ENCODE measurements at places on chromosomes 16 and 17.

DNA sequence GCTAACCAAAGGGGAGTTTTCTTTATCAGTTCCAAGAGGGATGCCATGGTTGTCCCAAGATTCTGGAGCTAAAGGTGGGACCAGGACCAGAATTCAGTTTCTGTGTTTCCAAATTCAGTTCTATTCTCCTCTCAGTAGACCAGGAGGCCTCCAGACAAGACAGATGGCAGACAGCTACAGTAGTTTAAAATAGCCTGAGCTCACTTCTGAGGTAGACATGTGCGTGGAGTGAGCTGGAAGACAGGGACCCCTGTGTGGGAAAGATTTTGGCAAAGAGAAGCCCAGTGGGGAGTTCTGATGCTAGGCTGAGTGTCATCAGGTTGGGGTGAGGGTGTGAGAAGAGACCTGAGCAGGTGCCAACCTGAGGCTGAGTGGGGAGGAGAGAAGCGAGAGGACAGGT is 95.4 kb downstream of the PRKCB start:
- DNase-seq: no peak

DNA sequence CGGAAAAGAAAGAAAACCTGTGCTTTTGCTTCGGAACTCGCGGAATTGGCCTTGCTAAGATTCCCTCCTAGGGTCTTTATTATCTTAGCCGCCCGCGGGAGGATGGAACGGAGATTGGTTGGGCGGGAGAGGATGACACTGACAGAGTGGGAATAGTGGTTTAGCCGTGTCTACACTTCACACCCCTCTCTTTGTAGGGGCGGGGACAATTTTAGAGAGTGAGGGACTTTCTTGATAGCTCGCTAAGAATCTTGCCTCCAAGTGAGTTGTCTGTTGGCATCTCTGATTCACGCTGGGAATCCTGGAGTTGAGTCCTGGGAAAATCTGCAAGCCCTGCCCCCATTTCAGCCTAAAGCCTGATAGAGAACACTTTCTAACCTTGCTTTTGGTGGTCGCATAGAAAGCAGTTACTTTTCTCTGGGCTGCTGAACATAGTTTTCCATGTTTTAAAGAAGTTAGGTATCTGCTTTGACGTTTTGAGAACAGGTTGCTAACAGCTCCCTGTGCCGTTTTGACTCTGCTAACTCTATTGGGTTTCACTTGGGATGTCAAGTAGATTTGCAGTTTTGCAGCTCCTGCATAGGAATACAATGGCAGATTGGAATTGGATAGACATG is 697 bp downstream of the NOL11 start:
- DNase-seq: peak; percentile 41

- no peak for DNase-seq
These were observed 29.9 kb downstream of the CLUH start for GRCh38 chr17:2681650-2682049.

- peak; percentile 71 for DNase-seq
These were observed 48.7 kb downstream of the GPRC5B start for GRCh38 chr16:19835968-19836421.

DNA sequence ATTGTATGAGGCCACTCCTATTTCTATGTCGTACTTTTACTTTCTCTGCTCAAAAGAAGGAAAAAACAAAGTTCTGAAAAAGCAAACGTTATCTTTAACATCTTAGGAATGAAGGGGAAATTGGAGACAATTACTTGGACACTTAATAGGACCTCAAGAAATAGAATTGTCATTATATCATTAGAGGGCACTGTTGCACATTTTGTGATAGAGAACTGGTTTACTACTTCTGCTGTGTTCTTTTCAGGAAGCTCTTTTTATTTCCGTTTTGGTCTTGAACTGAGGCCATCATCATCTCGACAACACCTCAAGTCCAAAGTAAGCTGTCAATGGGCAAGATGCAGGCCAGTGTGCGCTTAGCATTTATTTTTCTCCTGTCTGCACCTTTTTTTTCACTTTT is 14.6 kb downstream of the COG4 start:
- DNase-seq: no peak

DNA sequence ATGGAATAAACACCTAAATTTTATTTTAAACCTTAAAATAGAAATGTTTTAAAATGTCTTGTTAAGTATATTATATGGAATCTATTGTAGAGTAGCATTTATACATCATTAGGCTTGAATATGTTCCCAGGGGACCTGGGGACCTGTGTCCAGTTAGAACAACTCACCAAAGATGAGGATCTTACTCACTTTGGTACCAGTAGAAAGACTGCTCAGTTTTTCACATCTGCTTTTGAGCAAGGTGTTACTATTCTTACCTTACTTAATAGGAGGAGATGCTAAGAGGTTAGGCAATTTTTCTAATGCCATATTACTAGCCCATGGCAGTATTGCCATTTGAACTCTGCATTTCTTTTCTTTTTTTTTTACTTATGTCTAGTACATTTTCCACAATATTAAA is 14.7 kb downstream of the STXBP4 start:
- no peak for DNase-seq

DNA sequence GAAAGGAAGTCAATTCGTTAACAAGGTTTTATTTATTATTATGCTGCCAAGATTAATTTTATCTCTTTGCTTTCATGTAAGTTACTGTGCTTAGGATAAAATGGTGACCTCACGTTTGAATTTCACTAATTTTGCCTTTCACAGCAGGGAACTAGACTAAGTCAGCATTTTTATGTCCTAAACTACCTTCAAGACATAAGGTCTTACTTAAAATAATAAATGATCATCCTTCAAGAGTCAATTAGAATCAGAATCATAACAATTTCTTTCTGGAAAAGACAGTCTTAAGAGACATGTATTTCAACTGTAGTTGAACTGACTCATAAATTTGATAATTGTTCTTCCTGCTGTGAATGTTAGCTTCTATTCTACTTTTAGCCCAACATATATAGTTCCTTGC is 893.8 kb downstream of the KCNJ2 start:
- DNase-seq: no peak

DNA sequence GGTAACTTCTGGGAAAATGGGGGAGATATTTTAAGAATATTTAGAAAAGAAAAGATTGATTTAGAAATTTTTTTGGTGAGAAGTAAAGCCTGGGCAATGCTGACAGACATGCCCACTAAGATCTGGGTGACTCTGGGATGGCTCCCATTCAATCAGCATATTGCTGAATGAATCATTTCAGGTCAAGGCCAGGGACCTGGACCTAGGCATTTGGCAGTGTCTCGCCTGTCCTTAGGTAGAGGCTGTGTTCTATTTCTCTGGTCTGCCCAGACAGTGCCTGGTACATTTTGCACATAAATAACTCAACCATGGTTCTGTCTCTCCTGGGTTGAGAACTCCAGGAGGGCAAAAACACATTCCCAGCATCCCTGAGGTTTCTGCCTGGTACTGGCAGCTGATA is 39.9 kb downstream of the SMPD3 start:
- DNase-seq: no peak

DNA sequence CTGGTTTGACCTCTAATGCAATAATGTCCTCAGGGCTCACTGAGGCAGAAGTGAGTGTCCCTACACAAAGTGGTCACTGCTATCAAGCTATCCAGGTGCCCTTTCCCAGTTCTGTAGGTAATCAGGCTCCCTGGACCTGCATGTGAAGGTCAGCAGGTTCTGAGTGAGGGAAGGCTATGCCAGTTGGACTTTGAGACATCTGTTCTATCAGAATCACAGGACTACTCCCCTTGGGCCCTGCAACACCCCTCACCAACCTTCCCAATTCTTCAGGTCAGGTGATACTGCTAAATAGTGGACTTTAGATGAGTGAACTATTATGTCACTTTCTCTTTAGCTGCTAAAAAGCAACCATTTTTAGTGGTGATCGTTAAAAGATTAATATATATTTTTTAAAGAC is 37.6 kb downstream of the ZZEF1 start:
- no peak for DNase-seq

DNA sequence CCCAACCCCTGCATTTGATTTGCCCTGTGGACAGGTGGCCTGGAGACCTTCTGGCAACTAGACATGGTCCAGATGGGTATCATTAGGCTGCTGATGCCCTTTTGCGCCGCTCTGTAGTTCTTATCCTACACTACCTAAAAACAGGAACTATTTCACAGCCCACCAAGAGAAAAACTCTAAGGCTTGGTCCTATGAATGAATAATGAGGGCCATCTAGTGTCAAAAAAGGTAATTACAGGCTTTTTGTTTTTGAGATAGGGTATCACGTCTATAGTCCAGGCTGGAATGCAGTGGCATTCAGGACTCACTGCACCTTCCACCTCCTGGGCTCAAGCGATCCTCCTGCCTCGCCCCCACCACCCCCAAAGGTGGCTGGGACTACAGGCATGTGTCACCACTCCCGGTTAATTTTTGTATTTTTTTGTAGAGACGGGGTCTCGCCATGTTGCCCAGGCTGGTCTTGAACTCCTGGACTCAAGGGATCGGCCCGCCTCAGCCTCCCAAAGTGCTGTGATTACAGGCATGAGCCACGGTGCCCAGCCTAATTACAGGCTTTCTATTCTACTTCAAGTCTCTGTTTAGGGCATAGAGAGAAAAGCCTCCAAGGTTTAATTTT is 20.9 kb downstream of the COIL start:
- DNase-seq: peak; percentile 53

DNA sequence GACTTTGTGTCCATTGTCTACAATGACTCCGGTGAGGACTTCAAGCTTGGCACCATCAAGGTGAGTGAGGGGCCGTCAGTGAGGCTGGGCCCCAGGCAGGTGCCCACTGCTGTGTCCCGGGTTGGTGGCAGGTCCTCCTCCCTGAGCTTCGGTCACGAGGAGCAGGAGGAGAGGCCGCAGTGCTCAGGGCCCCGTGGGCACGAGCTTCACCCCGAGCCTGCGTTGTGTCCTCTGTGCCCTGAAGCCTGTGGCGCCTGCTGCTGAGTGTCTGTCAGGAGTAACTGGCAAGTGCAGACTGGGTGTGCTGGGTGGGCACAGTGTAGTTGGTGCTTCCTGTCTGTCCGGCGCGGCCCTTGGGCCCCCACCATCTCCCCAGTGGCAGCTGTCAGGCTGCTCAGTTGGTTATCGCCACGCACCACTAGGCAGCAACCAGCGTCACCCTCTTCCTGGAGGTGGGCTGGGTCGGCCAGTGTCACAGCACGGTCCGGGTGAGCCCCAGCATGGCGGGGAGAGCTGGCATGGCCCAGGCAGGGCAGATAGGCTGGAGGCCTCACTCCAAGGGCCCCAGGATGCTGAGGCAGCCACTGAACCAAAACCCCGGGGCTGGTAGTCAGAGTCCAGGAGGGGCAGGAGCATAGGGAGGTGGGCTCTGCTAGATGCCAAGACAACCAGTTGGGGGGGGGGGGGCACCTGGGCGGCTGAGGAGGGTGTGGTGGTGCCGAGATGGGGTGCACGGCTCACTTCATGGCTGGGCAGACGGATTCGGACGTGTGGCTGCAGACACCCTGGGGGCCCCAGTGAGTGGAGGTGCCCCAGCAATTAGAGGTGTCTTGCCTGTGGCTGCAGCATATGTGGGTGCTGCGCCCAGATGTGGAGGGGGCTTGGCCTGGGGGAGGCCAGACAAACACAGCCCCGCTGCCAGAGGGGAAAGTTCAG is 39.3 kb downstream of the TSC2 start:
- no peak for DNase-seq

- peak; percentile 78 for DNase-seq
These were observed 262.6 kb downstream of the PRKCA start for GRCh38 chr17:66564992-66565465.

- no peak for DNase-seq
These were observed 76.9 kb downstream of the AMFR start for GRCh38 chr16:56348168-56349085.

GRCh38 chr17:3448059-3448665 is 14.5 kb upstream of the OR1E2 start:
- no peak for DNase-seq

DNA sequence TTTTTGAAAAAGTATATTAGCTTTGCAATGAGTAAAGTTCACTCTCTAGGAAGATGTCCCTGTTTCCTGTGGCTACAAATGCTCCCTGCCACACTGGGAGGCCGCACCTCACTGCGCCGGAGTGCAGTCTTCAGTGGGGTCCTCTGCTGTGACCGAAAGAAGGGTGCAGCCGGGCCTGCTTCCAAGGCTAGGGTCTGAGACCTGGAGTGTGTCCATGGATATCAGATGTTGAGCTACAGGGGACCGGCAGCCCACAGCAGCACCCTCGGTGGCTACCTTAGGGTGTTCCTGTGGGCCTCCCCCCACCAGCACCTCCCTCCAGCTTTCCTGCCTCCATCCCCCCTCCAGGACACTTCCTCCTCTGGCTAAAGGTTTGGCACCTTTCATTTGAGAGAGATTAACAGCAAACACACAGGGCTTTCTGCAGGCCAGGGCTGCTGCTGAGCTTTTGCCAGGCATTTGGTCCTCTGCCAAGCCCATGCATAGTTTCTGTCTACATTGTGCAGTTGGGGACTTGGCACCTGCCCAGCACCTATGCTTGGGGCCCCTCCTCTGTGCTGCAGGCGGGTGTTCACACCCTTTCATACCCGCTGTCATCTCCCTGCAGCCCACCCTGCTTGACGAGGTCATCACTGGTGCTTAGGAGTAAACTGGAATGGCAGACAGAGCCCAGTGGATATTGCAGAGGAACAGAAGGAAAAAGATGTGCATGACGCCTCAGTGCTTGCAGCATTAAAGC is 33.8 kb upstream of the CRISPLD2 start:
- DNase-seq: peak; percentile 77

- no peak for DNase-seq
These were observed 73.9 kb upstream of the KIFC3 start for GRCh38 chr16:57876210-57876609.

- DNase-seq: peak; percentile 80
These were observed 597.4 kb upstream of the CDH5 start for GRCh38 chr16:65769055-65769465.

DNA sequence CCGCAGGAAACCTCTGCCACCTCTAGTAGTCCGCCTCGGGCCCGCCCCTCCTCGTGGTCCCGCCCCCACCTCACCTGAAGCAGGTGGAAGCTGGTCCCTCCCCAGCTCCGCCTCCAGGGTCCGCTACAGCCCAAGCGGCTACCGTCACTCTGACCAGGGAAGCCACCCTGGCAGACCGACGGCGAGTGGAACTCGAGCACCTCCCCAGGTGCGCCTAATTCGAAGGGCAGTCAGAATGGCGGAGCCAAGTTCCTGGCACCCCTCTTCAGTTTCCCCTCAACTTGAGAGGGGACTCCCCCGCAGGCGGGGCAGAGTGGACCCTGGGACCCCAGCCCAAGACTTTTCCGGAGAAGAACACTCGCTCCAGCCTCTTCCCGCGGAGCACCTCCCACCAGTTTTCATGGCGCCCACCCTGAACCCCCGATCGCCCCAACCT is 507 bp downstream of the FHOD1 start:
- DNase-seq: no peak

DNA sequence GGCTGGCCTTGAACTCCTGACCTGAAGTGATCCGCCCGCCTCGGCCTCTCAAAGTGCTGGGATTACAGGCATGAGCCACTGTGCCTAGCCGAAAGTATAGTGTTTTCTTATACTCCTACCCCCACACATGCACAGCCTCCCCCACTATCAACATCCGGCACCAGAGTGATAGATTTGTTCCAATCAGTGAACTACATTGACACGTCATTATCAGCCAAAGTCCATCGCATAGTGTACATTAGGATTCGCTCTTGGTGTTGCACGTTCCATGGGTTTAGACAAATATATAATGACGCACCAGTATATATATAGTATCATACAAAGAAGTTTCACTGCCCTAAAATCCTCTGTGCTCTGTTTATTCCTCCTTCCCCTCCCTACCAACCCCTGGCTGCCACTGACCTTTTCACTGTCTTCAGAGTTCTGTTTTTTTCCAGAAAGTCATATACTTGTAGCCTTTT is 11.9 kb upstream of the TM4SF5 start:
- DNase-seq: no peak

Measured in iris pigment epithelial cell (primary cell).